ENCODE measurements at places on chromosomes 2 and 18. TPM values are rescaled to one million over a fixed set of nuclear protein-coding genes. Genes with fewer than 3 reads are reported as not detected.

The XDH gene
- not detected for polyA plus RNA-seq

The CFAP221 gene
- polyA plus RNA-seq = 15.9 TPM

The GAL3ST2 gene
- polyA plus RNA-seq = 0.39 TPM

The TLX2 gene
- polyA plus RNA-seq = not detected

The ABCG5 gene
- not detected for polyA plus RNA-seq

The SERPINB12 gene
- polyA plus RNA-seq = not detected

The KCNF1 gene
- polyA plus RNA-seq = 0.67 TPM

The RAB6D gene
- polyA plus RNA-seq = 0.24 TPM

The MEIS1 gene
- polyA plus RNA-seq = 7.3 TPM

The ETAA1 gene
- 7.6 TPM for polyA plus RNA-seq

Data from kidney (tissue), 22 donors.